Subcutaneous adipose tissue (tissue), 4 donors: ENCODE measurements at places on chromosomes 2 and 18. TPM values are rescaled to one million over a fixed set of nuclear protein-coding genes. Genes with fewer than 3 reads are reported as not detected.

FRZB gene
- 0.57 TPM for total RNA-seq

TMEM247 gene
- total RNA-seq, result not detected

B3GNT7 gene
- total RNA-seq, result 1.5 TPM

CYP1B1 gene
- total RNA-seq, result 20.0 TPM

SLC16A14 gene
- 0.68 TPM for total RNA-seq

CFAP53 gene
- total RNA-seq, result 0.75 TPM

CYP26B1 gene
- total RNA-seq, result 38.1 TPM

SULT1C4 gene
- total RNA-seq, result 5.2 TPM

GAD1 gene
- total RNA-seq, result 2.4 TPM

CHST10 gene
- 3.1 TPM for total RNA-seq

PKDCC gene
- 80.7 TPM for total RNA-seq

SNRPD1 gene
- total RNA-seq, result 5.5 TPM

DUSP19 gene
- 2.0 TPM for total RNA-seq
